ENCODE measurements at places on chromosomes 13 and 19. TPM values are rescaled to one million over a fixed set of nuclear protein-coding genes. Genes with fewer than 3 reads are reported as not detected.

TTYH1 gene
- polyA plus RNA-seq: not detected

PGLYRP2 gene
- polyA plus RNA-seq: 0.49 TPM

YJEFN3 gene
- polyA plus RNA-seq: not detected

IQCN gene
- polyA plus RNA-seq: 0.31 TPM

ZNF738 gene
- 4.2 TPM for polyA plus RNA-seq

CLEC4M gene
- polyA plus RNA-seq: not detected

B9D2 gene
- 15.4 TPM for polyA plus RNA-seq

SERPINE3 gene
- polyA plus RNA-seq: not detected

APC2 gene
- polyA plus RNA-seq: not detected

PRDX2 gene
- 257 TPM for polyA plus RNA-seq

RUBCNL gene
- polyA plus RNA-seq: not detected

ZNF730 gene
- not detected for polyA plus RNA-seq

ERICH4 gene
- polyA plus RNA-seq: not detected

ZNF761 gene
- polyA plus RNA-seq: 10.6 TPM

APOC4 gene
- polyA plus RNA-seq: not detected

GPR42 gene
- not detected for polyA plus RNA-seq

ZNF865 gene
- 0.21 TPM for polyA plus RNA-seq

CPB2 gene
- polyA plus RNA-seq: not detected

PAK4 gene
- 1.8 TPM for polyA plus RNA-seq

P2RY11 gene
- 7.4 TPM for polyA plus RNA-seq

SAFB2 gene
- polyA plus RNA-seq: 56.4 TPM
